ENCODE measurements at places on chromosomes 5 and 9.

DNA sequence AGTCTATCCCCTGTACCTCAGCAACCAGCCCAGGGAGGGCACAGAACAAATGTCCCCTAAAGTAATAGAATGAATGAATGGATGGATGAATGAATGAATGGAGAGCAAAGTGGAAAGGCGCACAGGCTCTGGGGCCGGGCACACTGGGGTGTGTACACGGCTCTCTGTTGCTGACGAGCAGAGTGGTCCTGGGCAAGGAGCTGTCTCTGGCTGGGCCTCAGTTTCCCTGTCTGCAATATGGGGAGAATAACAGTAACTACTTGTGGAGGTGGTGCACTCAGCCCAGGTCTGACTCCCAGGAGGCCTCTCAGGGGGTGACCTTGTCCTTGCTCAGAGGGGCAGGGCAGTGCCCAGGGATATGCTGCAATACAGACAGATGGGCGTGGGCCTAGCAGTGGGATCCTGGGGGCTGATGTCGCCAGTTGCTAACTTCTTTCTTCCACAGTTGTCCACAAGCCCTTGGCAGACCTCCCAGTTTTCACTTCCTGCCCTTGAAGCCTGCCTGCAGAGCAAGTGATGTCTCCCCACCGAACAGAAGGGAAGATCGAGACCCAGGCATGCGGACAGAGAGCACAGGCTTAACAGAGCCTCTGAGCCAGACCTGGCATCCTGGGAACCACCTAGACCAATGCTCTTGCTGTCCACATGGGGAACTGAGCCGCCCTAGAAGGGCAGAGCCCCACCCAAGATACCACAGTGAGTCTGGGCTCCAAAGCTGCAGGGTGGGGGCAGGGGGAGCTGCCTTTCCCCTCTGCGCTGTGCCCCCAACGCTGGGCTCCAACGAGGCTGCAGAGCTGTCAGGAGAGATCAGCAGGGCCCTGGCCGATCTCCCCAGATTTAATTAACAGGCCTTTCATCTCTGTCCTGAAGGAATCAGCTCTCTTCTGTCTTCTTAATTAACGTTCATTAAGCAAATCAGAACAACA lies 13.6 kb upstream of the LAMC3 start:
- peak; percentile 51 for DNase-seq

DNA sequence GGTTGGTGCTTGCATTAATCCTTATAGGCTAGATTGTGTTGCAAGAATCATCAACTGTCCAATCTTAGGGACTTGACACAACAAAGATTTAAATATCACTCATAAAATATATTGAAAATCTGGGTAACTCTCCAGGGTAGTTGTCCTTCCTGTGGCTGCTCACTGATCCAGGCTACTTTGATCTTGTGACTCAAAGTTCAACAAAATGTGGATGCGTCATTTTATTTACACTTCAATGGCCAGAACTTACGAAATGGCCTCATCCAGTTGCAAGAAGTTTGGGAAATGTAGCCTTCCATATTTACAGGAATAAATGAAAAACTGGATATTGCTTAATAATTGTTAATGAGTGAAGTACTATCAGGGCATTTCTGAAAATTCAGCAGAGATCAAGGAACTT lies 235.5 kb upstream of the ACTBL2 start:
- no peak for DNase-seq

DNA sequence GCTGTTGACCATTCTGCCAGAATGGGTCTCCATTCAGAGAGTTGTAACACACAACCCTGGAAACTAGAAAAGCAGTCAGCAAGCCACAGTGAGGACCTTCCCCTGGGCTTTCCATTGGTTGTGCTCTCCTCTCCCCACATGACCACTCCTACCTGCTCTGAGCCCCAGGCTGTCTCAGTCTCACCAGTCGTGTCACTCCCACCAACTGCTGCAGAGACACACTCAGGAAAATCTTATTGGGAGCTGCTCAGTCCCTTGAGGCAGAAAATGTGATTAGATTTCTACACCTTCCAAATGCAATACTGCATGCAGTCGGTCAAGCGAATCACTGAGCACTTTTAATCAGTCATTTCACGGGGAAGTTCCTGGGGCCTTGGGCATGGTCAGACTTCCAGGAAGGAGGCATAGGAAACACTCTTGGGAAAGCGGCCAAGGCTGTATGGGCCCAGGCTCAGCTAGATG lies 284.2 kb upstream of the NMUR2 start:
- peak; percentile 45 for DNase-seq

DNA sequence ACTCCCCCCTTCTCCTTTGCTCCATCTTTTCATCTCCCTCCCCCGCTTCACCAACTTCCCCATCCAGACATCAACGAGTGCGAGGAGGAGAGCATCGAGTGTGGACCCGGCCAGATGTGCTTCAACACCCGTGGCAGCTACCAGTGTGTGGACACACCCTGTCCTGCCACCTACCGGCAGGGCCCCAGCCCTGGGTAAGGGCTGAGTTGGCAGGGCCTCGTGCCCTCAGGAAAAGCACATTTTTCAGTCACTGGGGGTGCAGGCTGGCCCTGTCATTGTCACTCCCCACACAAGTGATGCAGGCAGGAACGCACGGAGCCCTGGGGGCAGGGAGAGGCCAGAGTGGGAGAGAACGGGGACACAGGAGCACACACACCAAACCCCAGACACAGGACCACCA lies 12.4 kb upstream of the ASS1 start:
- no peak for DNase-seq

GRCh38 chr9:95826183-95826838 lies 49.2 kb upstream of the ERCC6L2 start:
- no peak for DNase-seq

DNA sequence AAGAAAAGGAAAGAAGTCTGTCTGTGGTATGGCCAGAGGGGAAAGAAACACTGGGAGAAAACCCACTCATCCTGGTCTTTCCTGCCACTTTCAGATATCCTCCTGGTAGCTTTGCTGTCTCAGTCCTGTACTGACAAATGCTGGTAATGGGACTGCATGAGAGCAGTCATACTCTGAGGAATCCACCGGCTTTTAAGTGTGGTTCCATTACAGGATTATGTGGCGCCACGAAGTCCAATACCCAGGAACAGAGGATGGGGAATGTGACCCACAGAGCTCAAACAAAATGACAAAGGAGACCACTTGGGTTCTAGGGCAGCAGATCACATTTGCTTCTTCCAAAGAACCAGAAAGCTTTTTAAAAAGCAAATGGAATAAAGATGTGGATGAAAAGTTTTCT lies 26.3 kb upstream of the FBP1 start:
- DNase-seq = no peak

GRCh38 chr9:133470988-133471387 lies 7.9 kb downstream of the SLC2A6 start:
- DNase-seq = no peak

DNA sequence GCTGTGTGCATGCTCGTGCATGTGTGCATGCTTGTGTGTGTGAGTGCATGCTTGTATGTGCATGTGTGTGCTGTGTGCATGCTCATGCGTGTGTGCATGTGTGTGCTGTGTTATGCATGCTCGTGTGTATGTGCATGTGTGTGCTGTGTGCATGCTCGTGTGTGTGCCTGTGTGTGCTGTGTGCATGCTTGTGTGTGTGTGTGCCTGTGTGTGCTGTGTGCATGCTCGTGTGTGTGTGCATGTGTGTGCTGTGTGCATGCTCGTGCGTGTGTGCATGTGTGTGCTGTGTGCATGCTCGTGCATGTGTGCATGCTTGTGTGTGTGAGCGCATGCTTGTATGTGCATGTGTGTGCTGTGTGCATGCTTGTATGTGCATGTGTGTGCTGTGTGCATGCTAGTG lies 30.3 kb upstream of the SH3PXD2B start:
- no peak for DNase-seq

- DNase-seq = no peak
Measured at GRCh38 chr9:23041466-23041865, 594.8 kb downstream of the DMRTA1 start.

- DNase-seq = no peak
Measured at GRCh38 chr9:92438900-92439526, 14.7 kb upstream of the OMD start.

GRCh38 chr5:19264821-19265220 lies 723.2 kb downstream of the CDH18 start:
- DNase-seq = no peak

GRCh38 chr9:98117984-98118639 lies 910 bp downstream of the TRIM14 start:
- no peak for DNase-seq

DNA sequence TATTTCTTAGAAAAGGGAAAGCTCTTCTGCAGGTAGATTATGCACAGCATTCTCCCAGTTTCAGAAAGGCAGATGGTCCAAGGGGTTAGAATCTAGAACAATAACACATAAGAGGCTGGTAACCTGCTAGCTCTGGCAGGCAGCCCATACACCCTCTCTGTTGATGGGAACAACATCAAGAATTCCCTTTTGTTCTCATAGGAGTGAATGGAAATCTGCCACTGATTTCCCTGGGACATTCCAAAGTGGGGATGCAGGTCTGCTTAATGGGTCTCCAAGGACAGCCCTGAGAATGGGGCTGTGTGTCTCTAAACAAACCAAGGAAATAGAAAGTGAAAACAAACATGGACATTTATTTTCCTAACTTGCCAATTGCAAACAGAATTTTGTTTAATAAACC lies 456.8 kb downstream of the EBF1 start:
- DNase-seq = no peak

DNA sequence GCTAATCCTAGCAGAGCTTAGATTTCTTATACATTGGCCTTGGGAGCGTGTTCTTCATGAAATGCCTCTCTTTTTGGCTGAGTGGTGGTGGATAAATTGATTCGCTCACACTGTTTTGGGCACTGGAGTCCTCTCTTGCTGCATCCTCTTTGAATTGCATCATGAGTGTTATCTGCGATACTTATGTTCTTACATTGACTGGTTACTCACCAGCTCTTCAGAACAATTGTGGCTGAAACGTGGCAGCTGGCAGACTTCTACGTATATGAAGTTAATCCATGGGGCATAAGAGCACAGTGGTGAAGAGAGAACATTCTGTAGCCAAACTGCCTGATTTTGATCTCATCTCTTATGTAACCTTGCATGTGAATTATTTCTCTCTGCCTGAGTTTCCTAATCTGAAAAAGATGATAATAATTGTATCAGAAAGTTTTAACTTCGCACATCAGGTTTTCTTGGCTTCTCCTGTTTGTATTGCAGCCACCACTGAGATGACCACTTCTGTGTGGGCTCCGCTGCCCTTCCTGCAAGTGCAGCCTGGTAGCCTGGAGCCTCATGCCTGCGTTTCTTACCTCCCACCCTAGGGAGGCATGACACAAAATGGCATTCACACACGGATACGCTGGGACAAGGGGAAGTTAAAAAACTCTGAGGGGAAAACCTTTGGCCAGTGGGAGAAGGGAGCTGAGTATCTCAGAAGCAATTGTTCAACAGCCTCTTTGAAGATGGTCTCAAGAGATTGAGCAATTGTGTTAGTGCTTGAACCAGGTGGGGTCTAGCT lies 295.2 kb downstream of the ARHGAP26 start:
- DNase-seq = no peak

DNA sequence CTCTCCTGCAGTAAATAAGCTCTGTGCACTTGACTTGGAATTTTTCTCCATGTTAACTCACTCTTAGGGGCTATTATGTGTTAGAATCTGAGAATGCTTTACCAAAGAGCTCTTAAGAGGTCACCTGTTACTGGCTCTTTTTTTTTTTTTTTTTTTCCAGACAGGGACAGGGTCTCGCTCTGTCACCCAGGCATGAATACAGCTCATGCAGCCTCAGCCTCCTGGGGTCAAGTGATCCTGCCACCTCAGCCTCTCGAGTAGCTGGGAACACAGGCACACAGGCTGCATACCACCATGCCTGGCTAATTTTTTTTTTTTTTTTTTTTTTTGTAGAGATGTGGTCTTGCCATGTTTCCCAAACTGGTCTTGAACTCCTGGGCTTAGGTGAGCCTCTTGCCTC lies 22.1 kb downstream of the HMGXB3 start:
- no peak for DNase-seq

GRCh38 chr9:87973122-87973521 lies 1.2 kb downstream of the CDK20 start:
- DNase-seq = no peak

GRCh38 chr5:66814146-66814991 lies 218.2 kb downstream of the MAST4 start:
- DNase-seq = peak; percentile 81

DNA sequence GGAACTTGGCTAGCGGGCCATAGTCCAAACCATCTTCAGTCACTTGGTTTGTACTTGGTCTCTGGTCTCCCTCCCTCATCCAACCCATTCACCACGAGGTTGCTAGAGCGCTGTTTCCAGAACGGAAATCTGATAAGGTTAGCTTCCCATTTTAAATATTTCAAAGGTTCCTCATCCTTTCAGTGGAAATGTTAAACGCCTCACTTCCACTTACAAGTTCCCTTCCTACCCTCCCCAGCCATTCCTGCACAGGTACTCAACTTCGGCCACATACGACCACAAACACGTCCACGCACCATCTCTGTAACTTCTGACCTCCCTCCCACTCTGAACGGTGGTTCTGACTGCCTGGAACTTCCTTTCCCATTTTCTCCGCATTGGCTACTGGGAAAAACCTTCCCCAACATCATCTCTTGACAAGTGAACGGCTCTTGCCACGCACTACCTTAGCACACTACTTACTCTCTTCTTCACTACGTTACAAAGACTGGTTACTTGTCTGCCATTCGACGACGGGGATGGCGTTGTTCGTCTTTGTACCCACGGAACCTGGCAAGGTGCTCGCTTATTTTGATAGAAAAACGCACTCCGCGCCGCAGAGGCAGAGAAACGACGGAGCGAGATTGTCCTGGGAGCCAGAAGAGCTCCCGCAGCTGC lies 629 bp downstream of the CCNH start:
- no peak for DNase-seq

DNA sequence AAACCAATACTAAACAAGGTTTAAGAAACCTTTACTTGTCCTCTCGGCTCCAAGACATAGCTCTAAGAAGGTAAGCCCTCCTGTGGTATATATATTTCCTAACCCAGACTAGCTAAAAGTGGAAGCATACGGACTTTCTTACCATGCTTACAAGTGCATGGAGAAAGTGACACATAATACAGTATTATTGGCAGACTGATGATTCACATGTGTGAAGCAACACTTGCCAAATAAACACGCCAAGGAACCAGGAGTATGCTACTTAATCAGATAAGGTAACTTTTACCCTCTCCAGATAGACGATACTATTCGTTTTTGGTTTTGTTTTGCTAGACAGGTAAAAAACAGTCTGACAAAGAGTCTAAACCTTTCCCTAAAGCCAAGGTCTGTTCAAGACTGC lies 264.1 kb downstream of the MLLT3 start:
- DNase-seq = no peak

DNA sequence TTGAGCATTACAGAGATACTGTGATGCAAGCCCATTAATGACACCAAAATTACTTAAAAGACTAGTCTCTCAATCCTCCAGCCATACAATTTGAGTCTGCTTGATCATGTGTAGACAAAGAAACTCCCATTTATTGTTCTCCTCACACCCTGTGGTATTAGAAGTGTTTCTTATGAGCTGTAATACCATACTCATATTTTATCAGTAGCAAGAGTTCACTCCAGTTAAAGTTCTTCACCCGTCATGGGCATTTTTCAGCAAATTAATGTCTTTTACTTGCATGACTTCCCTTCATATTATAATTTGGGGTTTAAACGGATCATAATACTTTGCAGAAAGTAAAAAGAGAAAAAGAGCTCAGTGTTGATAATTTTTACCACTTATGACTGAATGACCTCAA lies 242.9 kb downstream of the BNC2 start:
- DNase-seq = no peak

- DNase-seq = no peak
Measured at GRCh38 chr9:115191667-115192066, 73.7 kb upstream of the TNC start.

Data from brain (organoid and tissue), 16 donors.